A549 treated with DMSO at 1 μM for 4 hours (cell line): ENCODE measurements at places on chromosomes 2 and 18. TPM values are rescaled to one million over a fixed set of nuclear protein-coding genes. Genes with fewer than 3 reads are reported as not detected.

The FBXO36 gene
- total RNA-seq = 1.1 to 2.3 TPM (median 1.4 TPM) in 5 replicates

The SPEG gene
- total RNA-seq = 5.8 to 8.1 TPM (median 6.6 TPM) in 5 replicates

The ANKRD53 gene
- 0.06 to 0.34 TPM (median 0.07 TPM) in 3 of 5 replicates, not detected in the others for total RNA-seq

The DAW1 gene
- total RNA-seq = 1.6 to 2.7 TPM (median 1.7 TPM) in 5 replicates

The ALLC gene
- total RNA-seq = 0.05 TPM in 1 of 5 replicates, not detected in the others

The GRB14 gene
- total RNA-seq = 3.1 to 7.6 TPM (median 5.6 TPM) in 5 replicates

The MTCL1 gene
- total RNA-seq = 55.2 to 70.3 TPM (median 61.6 TPM) in 5 replicates

The GCFC2 gene
- 12.8 to 20.6 TPM (median 16.7 TPM) in 5 replicates for total RNA-seq

The TEX44 gene
- total RNA-seq = not detected in 5 replicates

The AKAIN1 gene
- total RNA-seq = not detected in 5 replicates

The MAP3K19 gene
- not detected in 5 replicates for total RNA-seq

The RBMS1 gene
- total RNA-seq = 53.9 to 71.5 TPM (median 64.4 TPM) in 5 replicates

The RBM44 gene
- 0.07 to 0.33 TPM (median 0.21 TPM) in 5 replicates for total RNA-seq

The NXPH2 gene
- total RNA-seq = not detected in 5 replicates
